Kidney capillary endothelial cell (primary cell): ENCODE measurements at places on chromosomes 12 and 14.

DNA sequence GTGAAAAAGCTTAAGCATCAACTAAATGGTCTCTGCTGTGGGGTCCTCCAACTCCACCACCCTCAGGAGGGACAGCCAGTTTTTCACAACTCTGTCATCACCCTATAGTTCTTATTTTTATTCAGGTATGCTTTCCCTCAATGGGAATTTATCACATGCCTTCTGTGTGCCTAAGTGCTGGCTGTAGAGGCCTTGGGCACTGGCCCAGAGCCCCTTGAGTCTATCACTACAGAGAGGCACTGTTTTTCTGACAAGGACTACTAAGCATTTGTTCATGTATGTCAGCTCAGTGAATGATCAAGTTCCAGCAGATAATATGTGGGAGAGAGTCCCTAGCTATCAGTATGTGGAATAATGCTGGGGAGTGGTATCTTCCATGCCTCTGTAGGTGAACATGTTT, 463.9 kb downstream of the NPAS3 start:
- no peak for DNase-seq

DNA sequence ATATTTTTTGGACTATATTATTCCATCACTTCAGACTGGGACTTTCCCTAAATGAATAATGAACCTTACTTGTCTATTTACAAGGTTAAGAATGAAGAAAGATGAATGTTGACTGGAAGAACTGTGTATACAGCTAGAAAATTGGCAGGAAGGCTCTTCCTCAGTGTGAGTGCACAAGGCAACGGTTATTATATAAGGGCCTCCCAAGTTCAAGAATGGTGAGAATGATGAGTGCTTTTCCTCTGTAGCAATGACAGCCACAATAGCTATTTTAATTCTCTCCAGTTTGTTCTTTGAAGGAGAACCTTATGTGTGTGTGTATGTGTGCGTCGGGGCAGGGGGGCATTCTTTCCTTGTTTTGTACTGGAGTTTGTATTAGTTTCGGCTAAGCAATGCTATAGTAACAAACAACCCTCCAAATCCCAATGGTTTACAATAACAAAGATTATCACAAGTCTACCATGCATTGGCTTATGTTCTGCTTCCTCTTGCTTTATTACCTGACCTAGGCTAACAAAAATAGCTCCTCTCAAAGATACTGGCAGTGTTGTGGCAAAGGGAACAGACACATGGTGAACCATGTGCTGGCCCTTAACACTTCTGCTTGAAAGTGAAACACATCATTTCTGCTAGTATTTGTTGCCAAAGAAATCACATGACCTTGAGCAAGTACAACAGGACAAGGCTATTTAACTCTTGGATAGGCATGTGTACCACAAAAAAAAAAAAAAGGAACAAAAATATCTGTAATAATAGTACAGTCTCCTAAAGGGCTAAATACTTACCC, 139.5 kb downstream of the RMST start:
- DNase-seq, result no peak

DNA sequence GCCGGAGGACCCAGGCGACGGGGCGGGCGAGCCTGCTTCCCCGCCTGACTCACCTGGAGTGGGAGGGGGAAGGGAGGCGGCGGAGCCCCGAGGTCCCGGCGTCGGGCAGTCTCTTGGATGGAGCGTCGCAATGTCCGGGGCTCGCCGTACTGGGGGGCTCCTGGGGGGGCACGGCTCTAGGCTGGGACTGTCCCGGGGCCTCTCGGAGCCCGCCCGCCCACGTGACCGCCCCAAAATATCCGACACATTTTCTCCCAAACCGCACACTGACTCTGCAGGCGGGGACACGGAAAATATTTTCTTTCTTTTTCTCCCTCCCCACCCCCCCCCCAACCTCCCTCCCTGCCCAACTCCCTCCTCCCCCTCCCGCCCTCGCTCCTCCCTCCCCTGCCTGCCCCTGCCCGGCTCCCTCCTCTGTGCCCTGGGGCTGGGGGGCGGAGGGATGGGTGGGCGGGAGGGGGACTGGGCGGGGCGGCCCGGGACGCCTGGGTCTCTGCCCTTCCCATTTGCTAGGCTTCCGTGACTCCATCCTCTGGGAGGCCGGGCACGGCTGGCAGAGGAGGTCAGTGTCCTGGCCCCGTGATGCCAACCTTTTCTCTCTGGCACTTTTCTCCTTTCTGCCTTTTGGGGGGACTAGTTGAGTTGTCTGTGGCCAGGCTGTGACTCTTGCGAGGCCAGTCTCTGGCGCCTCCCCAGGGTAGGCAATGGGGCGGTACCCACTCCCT, at the start of gene RARG:
RARG (minus strand) TSS at position 289 of the 725 bp plus-strand sequence. CDS start 4,664 bp downstream, outside the sequence.
- DNase-seq, result no peak

- no peak for DNase-seq
Measured at GRCh38 chr14:100586403-100587085, 673 bp downstream of the BEGAIN start.

DNA sequence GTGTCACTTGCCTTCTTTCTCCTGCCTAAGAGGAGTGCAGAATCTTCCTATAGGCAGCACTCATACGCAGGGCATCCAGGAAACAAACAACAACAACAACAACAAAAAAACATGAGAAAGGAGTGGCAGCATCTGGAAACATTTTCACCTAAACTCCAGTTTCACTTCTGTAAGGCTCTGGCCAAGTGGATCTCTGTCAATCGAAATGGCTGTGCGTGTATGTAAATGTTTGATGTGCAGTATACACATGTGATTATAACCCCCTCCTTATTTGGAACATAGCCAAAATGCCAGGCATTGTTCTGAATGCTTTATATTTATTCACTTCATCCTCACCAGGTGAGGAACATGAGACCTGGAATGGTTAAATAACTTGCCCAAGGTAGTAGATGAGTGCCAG, 76.8 kb downstream of the COX16 start:
- DNase-seq, result no peak

DNA sequence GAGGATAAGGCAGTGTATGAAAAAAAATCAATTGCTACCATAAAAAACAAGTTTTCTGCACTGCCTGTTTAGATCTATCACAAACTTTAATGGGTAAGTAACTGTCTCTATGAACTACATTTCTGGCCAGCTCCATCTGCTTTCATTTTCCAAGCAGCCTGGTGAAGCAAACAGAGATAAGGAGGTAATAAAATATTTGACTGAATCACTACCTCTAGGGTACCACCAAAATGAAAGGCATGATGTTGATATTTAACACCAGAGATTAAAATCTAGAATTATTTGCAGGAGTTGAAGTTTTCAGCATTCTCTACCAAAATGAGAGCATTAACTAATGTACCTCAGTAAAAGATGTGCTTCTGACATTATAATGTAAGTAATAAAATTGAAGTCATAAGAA, 863.5 kb upstream of the MGAT4C start:
- DNase-seq, result no peak

DNA sequence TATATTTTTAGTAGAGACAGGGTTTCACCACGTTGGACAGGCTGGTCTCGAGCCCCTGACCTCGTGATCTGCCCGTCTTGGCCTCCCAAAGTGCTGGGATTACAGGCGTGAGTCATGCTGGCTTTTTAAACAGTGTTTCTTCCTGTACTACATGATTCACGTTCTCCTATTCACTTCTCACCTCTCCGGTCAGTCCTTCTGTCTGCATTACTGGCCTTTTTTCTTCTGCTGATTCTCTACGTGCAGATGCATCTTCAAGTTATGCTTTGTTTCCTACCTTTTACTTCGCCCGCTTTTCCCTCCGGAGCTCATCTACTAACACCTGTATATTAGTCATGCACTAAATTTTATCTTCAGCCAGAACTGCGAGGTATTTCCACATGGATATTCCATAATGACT, 296.2 kb upstream of the FLRT2 start:
- no peak for DNase-seq

DNA sequence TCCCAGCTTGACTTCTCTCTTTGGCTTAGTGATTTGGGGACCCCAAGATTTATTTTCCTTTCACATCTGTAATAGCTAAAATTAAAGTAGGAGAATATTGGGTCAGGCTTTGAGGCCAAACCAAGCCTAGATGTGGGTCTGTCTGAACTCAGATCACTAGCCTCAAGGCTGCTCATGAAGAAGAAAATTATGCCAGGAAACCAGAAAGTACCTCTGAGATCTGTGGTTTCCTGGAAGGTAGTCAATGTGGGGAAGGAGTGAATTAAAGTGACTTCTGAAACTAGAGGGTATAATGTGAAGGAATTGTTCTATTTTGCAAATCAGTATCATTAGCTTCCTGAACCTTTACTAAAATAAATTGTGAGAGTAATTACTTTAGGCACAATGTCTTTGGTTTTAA, 13.4 kb upstream of the CLEC12A start:
- DNase-seq, result no peak

DNA sequence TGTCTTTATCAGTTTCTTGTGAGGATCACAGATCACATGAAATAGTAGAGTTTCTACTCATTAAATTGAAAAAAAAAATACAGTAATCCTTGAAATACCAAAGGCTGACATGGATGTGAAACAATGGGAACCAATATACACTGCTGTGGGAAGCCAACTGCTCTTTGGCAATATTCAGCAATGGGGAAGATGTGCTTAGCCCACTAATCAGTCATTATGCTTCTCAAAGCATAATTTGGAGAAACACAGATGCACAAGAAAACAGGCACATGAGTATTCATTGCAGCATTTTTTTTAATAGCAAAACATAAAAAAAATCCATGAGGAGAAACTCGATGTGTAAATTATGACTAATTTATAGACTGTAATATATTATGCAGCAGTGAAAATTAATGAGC, 40.6 kb downstream of the A2M start:
- no peak for DNase-seq

GRCh38 chr14:81776531-81776930, 242.9 kb upstream of the SEL1L start:
- DNase-seq, result no peak

GRCh38 chr12:107503887-107504885, 181.4 kb upstream of the PWP1 start:
- DNase-seq, result no peak

DNA sequence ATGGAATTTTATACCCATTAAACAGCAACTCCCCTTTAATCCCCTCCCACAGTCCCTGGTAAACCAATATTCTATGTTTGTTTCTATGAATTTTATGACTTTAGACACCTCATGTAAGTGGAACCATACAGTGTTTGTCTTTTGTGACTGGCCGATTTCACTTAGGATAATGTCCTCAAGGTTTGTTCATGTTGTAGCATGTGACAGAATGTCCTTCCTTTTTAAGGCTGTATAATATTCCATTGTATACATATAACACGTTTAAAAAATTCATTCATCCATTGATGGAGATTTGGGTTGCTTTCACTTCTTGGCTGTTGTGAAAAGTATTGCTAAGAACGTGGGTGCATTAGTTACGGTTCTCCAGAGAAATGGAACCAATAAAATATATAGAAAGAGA, 40.2 kb downstream of the ARF6 start:
- DNase-seq, result no peak

- no peak for DNase-seq
Measured at GRCh38 chr12:52231305-52232202, 1.5 kb upstream of the KRT7 start.

- no peak for DNase-seq
Measured at GRCh38 chr14:67389275-67389674, 22.7 kb downstream of the PLEK2 start.

DNA sequence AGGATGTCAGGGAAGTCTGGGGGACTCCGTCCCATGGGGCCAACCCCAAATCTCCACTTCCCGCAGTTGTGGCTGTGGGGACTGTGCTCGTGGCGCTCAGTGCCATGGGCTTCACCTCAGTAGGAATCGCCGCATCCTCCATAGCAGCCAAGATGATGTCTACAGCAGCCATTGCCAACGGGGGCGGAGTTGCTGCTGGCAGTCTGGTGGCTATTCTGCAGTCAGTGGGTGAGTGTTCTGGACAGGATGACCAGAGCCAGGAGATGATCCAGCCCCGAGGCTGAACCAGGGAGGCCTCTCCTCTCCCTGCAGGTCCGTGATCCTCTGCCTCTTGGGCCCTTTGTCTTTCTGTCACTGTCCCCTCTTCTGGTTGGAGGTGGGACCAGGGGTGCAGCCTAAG, 8.8 kb upstream of the IFI27 start:
- no peak for DNase-seq

DNA sequence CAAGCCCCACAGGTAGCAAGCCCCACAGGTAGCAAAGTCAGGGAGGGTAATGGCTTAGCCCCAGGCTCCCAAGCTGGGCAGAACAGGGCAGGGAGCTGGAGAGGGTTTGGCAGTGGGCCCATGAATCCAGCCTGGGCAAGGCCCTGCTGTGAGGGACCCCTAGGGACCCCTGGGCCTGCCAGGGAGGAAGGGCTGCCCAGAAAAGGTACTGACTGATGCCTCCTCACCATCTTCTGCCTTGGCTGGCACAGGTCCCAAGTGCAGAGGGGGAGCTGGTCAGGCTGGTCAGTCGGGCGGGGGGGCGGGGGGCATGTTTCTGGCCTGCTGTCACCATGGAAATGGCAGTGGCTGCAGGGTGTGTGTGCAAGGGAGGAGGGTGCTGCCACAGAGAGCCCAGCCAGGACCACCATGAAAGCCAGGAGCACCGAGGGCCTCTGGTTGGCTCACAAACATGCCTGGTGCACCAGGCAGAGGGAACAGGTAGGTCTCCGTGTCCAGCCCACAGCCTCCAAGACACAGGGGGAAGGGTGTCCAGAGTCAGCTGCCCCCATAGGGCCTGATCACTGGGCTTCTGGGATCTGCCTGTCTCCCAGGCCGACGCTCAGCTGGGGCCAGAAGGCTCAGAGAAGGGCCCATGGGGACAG, 1.5 kb upstream of the CRIP2 start:
- no peak for DNase-seq

GRCh38 chr12:39824505-39825212, 205.1 kb upstream of the ABCD2 start:
- no peak for DNase-seq

GRCh38 chr12:31002999-31003398, 70.7 kb upstream of the DDX11 start:
- no peak for DNase-seq

DNA sequence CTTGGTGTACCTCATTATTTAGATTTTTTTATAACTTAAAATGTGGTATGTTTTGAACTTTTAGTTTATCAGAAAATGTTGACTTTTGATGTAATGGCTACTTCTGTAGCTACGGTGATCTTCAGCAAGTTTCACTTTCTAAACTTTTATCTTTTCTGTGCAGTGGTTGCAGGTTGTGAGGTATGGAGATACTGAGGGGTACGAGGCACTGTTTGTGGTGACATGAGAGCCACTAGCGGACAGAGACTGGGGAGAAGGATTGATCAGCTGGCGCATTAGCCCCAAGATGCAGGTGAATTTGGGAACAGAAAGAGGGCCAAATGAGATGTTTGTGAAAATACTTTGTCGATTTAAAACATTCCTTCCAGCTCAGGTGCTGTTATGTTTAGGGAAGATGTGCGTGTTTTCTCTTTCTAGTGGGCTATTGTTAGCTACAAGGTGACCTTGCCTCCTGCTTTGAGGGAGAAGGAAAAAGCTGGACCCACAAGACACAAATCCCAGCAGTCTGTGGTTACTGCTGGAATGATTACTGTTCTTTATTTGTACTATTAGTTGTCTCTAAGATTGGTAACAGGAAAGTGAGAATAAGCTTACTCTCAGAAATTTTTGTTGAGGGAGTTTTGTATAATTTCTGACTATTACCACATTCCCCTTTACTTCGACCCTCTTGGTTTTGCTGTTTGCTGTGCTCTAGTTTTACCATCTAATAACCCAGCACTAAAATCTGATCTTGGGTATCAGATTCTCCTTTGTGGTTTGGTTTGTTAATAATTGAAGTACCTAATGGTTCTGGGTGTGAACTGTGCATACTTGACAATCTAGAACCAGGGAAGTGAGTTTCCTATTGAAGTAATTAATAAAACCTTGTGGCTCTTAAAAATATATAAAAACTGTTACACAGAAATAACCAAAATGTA, 61.7 kb downstream of the FBXO34 start:
- no peak for DNase-seq
